ENCODE measurements at places on chromosomes 1 and 21.

- DNase-seq: no peak
Observed at GRCh38 chr1:87977145-87977544, 648.5 kb downstream of the LMO4 start.

- DNase-seq: no peak
Observed at GRCh38 chr1:246518456-246519205, 11.6 kb upstream of the SMYD3 start.

GRCh38 chr1:178869119-178869697, 1.7 kb downstream of the ANGPTL1 start:
- DNase-seq: no peak

DNA sequence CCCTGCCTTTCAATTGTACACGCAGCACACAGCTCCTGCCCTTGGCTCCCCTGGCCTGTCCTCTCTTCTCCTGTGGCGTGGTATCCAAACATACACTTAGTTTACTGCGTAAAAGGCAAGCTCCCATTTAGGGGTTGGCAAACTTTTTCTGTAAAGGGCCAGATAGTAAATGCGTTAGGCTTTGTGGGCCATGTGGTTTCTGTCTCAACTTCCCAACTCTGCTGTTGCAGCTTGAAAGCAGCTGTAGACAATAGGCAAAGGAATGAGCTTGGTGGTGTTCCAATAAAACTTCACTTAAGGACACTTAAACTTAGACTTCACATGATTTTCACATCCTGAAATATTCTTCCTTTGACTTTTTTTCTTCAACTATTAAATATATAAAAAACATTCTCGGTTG, 63.3 kb downstream of the RHOU start:
- DNase-seq: no peak

DNA sequence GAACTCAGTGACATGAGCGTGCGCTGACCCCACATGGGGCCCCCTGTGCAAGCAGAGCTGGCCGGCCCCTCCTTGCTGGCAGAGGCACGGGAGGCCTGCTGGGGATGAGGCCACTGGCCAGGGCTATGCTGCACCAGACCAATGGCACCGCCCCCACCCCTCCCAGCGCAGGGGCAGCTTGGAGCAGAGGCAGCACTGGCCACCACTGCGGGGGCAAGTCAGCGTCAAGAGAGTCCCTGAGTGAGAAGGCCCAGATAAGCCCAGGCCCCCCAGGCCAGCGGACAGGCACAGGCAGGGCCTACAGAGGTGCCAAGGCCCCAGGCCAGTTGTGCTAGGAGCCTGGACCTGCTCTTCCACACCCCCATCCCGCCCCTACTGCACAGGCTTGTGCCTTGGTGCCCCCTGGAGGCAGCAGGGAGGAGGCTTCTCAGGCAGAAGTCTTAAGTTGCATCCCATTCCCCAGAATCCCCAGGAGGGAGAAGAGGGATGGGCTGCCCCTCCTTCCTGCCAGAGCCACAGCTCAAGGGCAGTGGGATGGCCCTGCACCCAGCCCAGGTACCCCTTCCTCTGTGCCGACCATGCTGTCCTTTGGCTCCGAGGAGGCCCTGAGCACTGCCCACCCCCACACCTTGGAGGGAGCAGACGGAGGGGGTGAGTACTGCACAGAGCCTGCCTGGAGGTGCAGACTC, 35.8 kb downstream of the EPHX1 start:
- peak; percentile 73 for DNase-seq
